Thymus (tissue), 14 donors: ENCODE measurements at places on chromosomes 13 and 19. TPM values are rescaled to one million over a fixed set of nuclear protein-coding genes. Genes with fewer than 3 reads are reported as not detected.

- H3K4me3 ChIP-seq = no peak overlapping the region
- peak overlapping the region; percentile 53 for H3K27ac ChIP-seq
- no peaks in the 10 kb centered on the region for H3K27me3 ChIP-seq
- H3K4me1 ChIP-seq = peaks cover 85% of the 10 kb centered on the region
Measured at GRCh38 chr19:41870401-41870873, 6.6 kb upstream of the CD79A start.

- peaks cover 2% of the 10 kb centered on the region for H3K27me3 ChIP-seq
- peaks cover 12% of the 10 kb centered on the region for H3K4me1 ChIP-seq
- peak overlapping the region; percentile 11 for H3K27ac ChIP-seq
- DNase-seq = no peak
- H3K4me3 ChIP-seq = no peak overlapping the region
Measured at GRCh38 chr19:2266183-2266993, 10.2 kb upstream of the JSRP1 start.

DNA sequence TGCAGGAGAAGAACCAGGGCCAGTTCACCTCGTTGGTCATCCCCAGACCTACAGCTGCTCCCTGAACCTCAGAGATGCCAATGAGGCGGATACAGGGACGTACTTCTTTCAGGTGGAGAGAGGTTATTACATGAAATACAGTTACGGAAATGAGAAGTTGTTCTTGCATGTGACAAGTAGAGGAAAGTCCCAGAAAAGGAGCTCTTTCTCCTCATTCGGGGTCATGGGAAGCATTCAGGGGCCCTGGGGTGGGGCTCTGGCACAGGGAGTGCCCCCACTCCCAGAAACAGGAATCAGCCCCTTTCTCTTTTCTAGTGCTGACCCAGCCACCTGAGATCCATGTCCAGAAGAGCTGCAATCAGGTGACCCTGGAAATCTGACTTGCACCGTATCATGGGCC, 4.5 kb upstream of the SIGLEC9 start:
- peaks cover 16% of the 10 kb centered on the region for H3K4me1 ChIP-seq
- no peak overlapping the region for H3K4me3 ChIP-seq
- H3K36me3 ChIP-seq = no peaks in the 10 kb centered on the region
- no peaks in the 10 kb centered on the region for H3K27me3 ChIP-seq
- H3K27ac ChIP-seq = no peak overlapping the region

DNA sequence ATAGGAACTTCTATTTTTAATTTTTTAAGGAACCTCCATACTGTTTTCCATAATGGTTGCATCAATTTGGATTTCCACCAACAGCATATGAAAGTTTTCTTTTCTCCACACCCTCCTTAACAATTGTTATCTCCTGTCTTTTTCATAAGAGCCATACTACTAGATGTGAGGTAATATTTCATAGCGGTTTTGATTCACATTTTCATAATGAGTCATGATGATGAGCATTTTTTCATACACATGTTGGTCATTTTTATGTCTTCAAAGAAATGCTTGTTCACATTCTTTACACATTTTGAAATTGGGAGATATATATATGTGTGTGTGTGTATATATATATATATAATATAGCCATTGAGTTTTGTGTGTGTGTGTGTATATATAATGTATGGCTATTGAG, 420.3 kb upstream of the PCDH9 start:
- H3K27ac ChIP-seq = no peak overlapping the region
- H3K27me3 ChIP-seq = no peaks in the 10 kb centered on the region
- no peak overlapping the region for H3K4me3 ChIP-seq
- no peaks in the 10 kb centered on the region for H3K4me1 ChIP-seq
- DNase-seq = no peak
- H3K36me3 ChIP-seq = no peaks in the 10 kb centered on the region

GRCh38 chr19:43461303-43461702, 4.1 kb downstream of the LYPD3 start:
- peaks cover 24% of the 10 kb centered on the region for H3K4me1 ChIP-seq
- no peak for DNase-seq
- no peaks in the 10 kb centered on the region for H3K36me3 ChIP-seq
- peaks cover 40% of the 10 kb centered on the region for H3K27me3 ChIP-seq
- H3K27ac ChIP-seq = no peak overlapping the region

DNA sequence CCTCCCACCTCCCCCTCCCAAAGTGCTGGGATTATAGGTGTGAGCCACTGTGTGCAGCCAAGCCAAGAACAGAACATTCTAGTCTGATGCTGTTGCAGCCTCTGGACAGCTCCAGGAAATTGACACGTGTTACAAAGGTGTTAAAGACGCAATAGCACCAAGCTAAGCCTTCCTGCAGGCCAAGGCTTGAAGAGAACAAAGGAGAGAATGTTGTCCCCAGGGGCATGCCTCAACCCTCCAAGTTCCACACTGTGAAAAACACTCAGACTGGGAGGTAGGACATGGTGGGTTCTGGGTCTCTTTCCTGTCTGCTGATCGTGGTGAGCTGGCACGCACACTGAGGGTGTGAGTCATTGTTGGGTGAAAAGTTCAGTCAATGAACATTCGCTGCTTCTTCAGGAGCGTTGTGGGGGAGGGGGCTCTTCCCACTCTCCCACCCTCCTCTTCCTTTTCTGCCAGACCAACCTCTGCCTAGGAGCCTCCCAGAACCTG, 5.3 kb upstream of the PTPRS start:
- no peak for DNase-seq
- H3K4me3 ChIP-seq = no peak overlapping the region
- no peaks in the 10 kb centered on the region for H3K36me3 ChIP-seq
- H3K27me3 ChIP-seq = peaks cover 23% of the 10 kb centered on the region
- H3K27ac ChIP-seq = no peak overlapping the region
- no peaks in the 10 kb centered on the region for H3K4me1 ChIP-seq

- H3K27ac ChIP-seq = peak overlapping the region; percentile 76
- no peak overlapping the region for H3K4me3 ChIP-seq
Measured at GRCh38 chr13:24274452-24275021, 34.8 kb upstream of the C1QTNF9 start.

The FGF9 gene
- 0.28 TPM for total RNA-seq

The A1BG gene
- total RNA-seq = 59.3 TPM

The JAK3 gene
- total RNA-seq = 16.1 TPM

The RYR1 gene
- 1.1 TPM for total RNA-seq

The ZNF69 gene
- 5.1 TPM for total RNA-seq
